ENCODE measurements at places on chromosomes 5 and 9. TPM values are rescaled to one million over a fixed set of nuclear protein-coding genes. Genes with fewer than 3 reads are reported as not detected.
A peak's percentile ranks its signal among the peaks of the same experiment; 100 is the strongest.

Gene OR2V1
- not detected for total RNA-seq

Gene PCDHB3
- 1.6 TPM for total RNA-seq

Gene LPAR1
- 4.1 TPM for total RNA-seq

Gene MYMK
- total RNA-seq: not detected

Gene GMCL2
- total RNA-seq: not detected

Gene ECSCR
- total RNA-seq: 16.3 TPM

Gene CDK5RAP2
- 52.3 TPM for total RNA-seq

Gene NXNL2
- total RNA-seq: not detected

Gene SETD9
- 16.0 TPM for total RNA-seq

DNA sequence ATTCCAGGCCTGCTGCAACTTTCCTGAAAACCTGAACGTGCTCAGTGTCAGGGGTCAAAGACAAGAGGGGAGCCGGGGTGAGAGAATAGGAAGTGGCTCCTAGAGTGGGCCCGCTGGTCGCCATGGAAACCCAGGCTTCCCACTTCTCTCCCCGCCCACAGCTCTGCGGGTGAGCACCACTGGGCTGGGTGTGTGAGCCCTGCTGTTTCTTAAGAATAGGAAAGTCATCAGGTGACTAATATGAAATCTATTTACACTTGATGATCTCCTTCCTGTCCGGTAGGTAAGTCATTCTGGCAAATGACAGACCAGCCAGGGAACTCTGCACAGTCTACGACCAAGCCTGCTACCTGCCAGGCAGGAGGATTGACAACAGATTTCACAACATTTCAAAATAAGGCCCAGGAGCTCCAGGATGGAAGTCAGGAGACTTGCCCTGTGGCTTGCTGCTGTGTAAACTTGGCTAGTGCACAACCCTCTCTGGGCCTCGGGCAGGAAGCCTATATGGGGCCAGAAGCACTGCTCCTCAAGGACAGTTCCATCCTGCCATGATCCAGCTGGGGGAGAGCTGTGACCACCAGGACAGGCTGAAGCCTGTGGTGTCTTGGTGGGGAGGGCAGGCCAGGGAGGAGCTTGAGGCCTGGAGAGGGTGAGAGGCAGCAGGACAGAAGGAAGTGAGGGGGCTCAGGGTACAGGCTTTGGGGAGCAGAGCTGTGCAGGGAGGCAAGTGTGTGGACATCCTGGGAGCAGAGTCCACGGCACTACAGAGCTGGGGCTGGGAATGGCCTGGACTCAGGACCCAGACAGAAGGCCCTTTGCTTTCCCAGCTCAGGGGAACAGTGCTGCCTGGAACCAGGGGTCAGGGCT is 60.6 kb downstream of the SHB start:
- DNase-seq: no peak

DNA sequence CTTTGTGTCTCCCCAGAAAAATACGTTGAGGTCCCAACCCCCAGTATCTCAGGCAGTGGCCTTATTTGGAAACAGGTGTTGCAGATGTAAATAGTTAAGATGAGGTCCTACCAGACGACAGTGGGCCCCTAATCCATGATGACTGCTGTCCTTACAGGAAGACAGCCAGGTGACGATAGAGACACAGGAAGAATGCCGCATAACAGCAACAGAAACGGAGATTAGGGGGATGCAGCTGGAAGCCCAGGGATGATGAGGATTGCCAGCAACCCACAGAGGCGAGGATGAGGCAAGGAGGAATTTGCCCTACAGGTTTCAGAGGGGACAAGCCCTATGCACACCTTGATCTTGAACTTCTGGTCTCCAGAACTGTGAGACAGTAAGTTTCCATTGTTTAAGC is 46.5 kb downstream of the ROPN1L start:
- DNase-seq: no peak

- DNase-seq: no peak
Observed at GRCh38 chr9:16045651-16046280, 492.9 kb downstream of the CCDC171 start.

GRCh38 chr9:72592502-72593403 is 71.3 kb downstream of the TMC1 start:
- no peak for DNase-seq

- DNase-seq: no peak
Observed at GRCh38 chr5:36820900-36821299, 55.7 kb upstream of the NIPBL start.

DNA sequence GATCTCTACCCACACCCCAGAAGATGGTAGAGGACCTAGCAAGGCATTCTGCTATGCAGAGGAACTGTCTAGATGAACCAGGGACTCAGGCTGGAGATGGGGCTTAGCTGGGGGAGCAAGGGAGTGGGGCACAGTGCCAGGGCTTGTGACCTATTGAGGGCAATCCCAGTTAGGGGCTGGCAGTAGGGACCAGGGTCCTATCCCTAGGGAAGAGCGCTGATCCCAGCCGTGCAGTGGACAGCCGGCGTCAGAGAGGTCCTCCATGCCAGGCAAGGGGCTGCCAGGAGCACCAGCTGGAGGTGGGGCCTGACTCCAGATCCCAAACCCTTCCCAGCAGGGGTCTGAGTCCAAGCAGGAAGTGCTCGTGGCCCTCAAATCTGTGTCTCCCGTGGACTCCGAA is 52.7 kb upstream of the NEURL1B start:
- no peak for DNase-seq

- no peak for DNase-seq
Observed at GRCh38 chr9:114820776-114821501, 15.1 kb upstream of the TNFSF15 start.

DNA sequence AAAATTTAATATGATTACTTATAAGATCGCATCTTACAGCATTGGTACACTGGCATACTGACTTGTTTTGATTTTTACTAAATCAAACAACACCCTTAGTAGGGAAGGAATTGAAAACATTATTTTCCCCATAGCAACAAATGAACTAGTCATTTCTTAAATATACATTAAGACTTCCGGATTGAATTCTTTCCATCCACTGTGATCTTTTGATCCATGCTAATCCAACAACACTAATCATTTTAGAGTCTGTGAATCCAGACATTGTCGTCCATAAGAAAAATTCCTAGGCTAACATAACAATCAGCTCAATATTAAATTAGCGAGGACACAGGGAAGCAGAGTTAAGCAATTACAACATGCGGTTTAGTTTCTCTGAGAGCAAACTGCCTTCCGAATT is 21.6 kb upstream of the ERAP1 start:
- DNase-seq: no peak

GRCh38 chr5:6518298-6519057 is 69.8 kb downstream of the UBE2QL1 start:
- no peak for DNase-seq

DNA sequence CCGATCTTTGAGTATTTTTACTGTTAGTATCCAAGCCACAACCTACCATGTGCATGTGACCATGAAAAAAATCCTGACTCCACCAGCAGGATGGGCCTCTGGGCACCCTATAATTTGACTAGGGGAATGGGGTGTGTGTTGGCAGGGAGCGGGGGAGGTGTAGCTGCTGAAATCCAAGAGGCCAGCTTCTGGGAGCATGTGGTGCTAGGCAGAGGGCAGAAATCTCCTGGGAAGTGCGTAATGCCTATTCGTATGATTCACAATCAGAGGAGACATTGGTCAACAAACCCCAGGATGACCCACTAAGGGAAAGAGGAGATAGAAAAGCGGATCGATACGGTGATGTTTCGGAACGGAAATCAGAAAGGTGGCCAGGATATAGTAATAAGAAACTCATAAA is 149.9 kb downstream of the ARSB start:
- no peak for DNase-seq

GRCh38 chr9:73468716-73469115 is 317.1 kb downstream of the ANXA1 start:
- DNase-seq: no peak

DNA sequence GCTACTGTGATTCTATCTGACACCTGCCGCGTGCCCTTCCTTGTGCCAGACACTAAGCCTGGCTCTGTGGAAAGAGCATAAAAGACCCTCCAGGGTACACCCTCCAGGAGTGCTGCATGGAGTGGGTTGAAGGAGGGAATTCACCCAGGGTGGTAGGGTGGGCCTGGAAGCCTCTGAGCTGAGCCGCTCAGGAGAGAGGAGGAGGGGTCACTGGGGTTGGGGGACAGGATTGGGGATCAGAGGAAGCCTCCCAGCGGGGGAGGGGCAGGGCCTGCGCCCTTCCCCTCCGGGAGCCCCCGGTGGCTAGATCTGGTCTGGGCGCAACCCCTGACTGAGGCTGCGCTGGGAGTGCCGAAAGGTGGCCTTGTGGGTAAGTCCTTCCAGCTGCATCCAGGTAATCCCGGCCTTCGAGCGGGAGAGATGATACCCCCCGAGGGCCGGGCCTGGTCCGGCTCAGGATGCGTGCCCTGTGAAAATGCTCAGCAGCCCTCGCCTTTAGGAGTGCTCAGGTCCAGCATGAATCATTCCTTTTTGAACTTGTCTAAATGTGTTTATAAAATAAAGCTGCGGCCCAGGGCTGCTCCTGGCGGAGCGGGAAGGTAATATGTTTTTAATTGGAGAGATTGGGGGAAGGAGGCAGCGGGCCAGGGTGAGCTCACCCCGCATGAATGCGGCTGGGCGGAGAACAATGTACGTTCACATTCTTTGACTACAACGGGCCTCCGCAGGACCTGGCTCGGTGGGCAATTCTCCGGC is 118.1 kb upstream of the SMIM23 start:
- DNase-seq: peak; percentile 66

GRCh38 chr5:118902656-118903438 is 85.5 kb downstream of the DTWD2 start:
- no peak for DNase-seq

- no peak for DNase-seq
Observed at GRCh38 chr5:158559643-158560042, 540.1 kb downstream of the EBF1 start.

DNA sequence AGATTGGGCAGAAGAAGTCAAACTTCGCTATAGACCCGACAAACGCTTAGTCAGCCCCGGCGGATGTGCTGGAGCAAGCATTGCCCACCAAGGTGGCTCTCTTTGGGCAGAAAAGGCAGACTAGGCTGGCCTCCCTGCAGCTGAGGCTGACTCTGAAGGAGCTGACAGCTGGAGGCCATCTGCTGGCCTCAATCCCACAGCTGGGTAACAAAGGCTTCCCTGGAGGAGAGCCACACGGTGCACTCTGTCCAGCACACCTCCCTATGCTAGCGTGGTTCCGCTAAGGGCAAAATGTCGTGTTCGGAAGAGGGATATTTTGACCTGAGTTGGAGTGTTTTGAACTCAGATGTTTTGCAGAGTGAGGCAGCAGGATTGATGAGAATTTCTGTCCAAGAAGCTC is 103.5 kb upstream of the PTCH1 start:
- DNase-seq: no peak

DNA sequence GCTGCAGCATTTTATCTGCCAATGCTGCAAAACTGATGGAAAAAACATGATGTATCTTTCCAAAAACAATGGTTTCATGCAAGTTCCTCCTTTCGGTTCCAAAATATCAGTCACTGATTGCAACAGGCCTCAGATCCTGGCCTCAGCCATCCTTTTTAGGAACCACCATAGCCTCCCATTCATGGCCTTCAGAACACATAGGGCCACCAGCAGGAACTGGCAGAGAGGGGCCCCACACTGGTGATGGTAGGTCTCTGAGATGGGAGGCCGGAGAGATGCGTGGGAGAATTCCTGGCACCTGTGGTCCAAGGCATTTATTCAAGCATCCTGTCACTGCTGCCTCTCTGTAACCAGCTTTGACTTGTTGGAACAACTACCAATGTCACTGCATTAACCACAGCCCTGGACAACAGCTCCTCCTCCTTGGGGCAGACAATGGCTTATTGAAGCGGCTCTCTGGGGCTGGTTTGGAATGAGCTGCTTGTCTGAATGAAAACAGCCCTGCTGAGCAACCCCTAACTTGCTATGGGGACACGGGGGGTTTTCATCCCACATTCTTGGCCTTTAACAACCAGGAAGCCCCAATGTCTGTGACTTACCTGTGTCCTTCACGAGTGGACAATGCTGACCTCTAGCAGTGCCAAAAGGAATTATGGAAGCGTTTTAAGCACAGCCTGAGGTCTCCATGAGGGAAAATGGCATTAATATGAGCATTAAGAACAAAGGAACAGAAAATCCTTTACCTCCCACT is 108.1 kb downstream of the LHFPL2 start:
- DNase-seq: no peak

DNA sequence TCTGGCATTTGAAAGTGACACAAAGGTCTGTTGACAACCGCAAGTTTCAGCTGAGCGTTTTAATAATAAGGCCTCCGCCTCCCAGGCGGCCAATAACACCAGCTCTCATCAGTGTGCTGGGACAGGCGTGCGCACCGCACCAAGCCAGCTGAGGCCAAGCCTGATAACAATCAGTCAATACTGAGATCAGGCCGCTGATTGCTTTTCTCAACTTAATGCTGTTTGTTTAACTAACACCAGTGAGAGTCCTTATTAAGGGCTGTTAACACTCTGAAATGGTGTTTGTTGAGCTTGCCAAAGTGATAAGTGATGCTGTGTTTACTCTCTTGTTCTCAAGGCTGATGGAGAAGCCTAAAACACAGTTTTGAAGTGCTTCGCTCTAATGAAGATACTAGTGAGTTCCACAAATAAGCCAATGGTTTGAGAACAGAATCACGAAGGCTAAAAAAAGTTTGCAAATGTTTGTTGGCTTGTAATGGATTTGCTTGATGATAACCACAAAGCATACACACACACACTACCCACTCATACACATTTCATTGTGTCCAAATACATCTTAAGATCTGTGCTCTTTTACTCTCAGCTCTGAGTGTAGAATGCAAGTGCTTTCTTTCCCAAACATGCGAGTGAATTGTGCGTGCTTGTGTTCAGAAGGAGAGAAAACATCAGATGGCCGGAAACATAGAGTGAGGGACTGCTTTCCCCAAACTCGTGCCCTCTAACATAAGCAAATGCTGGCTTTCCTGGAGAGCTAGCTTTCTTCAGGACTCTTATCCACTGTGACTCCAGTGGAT is 330.4 kb upstream of the KLF4 start:
- DNase-seq: no peak

GRCh38 chr5:68830377-68830898 is 263.4 kb upstream of the SLC30A5 start:
- no peak for DNase-seq

- no peak for DNase-seq
Observed at GRCh38 chr5:105503950-105504349, 1941.4 kb upstream of the NUDT12 start.

DNA sequence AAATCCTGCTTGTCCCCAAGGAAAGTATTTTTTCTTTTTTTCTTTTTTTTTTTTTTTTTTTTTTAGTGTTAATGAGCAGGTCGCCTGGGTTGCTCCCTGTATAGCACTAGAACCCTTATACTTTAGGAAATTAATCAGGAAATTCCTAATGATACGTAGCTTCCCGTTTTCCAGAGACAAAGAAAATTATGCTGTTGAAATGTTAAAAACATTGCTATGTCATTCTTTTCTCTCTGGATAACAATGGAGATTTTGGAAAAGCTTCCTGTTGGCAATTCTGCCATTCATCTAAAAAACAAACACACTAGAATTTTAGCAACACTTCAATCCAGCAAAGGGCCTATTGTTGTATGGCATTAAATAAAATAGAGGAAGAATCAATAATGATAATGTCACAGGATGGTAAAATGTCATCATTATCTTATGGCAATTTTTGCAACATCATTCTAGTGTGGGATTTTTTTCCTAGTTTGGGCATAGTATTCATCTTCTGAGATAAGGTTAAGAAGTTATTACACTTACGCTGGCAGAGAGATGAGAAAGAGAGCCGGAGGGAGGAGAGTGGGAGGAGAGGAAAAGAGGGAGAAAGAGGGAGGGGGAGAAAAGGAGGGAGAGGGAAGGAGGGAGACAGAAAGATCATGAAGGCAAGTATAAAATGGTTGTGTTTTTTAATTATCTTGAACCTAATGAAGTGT is 315.8 kb upstream of the PDE4D start:
- no peak for DNase-seq

All from heart right ventricle (tissue), 16 donors.